ENCODE measurements at places on chromosomes 1 and 21. TPM values are rescaled to one million over a fixed set of nuclear protein-coding genes. Genes with fewer than 3 reads are reported as not detected.

KRTAP10-4 gene
- total RNA-seq = not detected

ACTN2 gene
- 0.97 TPM for total RNA-seq

NTMT2 gene
- total RNA-seq = not detected

CYYR1 gene
- 4.3 TPM for total RNA-seq

RCSD1 gene
- 0.59 TPM for total RNA-seq

HMGCS2 gene
- 0.26 TPM for total RNA-seq
